Inflammatory macrophage treated with lipopolysaccharide for 1 hour (primary cell): ENCODE measurements at places on chromosomes 5 and 9.

DNA sequence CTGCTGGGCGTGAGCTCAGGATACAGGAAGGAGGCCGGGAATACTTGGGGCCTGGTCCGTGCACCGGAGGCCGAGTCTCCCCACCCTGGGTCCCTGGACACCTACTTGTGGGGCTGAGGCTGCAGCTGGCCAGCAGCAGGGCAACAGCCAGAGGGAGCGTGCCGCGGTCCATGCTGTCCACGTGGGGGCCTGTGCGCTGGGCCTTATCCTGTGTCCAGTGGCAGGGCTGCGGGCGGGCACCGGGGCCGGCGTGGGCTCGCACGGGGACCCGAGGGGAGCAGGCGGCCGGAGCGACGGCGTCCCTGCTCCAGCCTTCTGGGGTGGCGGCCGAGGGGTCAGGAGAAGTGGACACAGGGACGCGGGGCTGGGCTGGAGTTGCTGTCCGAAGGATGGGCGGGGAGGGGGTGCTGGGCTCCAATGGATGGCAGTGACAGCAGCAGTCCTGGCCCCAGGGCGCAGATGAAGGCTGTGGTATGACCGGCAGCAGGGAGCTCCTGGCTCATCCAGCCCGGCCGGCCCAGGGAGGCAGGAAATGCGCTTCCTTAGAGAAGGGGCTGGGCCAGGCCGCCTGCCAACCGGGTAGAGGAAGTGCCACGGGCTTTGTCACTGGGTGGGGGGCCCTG lies at the start of gene ENG:
ENG (minus strand) TSS at position 475 of the 623 bp plus-strand sequence; CDS start at position 172, 303 bp downstream.
- DNase-seq, result no peak

DNA sequence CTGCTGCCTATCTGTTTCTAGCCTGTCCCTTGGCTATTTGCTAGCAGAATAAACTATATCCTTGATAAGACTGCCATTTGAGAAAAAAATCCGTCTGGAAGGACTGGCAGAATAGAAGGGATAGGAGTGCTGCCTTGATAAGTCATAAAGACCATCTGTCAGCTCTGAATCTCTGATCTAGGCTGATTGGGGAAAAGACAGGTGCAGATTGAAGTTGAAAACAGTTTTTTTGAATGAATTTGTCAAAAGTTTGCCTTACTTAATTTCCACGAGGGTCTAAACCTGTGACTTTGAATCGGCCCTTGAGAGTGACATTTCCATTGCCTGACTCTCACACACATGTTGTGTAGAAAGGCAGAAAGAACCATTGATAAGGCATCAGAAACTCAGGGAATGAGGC lies 218.6 kb downstream of the MAN2A1 start:
- no peak for DNase-seq

GRCh38 chr9:135223831-135224230 lies 136.4 kb downstream of the OLFM1 start:
- no peak for DNase-seq

DNA sequence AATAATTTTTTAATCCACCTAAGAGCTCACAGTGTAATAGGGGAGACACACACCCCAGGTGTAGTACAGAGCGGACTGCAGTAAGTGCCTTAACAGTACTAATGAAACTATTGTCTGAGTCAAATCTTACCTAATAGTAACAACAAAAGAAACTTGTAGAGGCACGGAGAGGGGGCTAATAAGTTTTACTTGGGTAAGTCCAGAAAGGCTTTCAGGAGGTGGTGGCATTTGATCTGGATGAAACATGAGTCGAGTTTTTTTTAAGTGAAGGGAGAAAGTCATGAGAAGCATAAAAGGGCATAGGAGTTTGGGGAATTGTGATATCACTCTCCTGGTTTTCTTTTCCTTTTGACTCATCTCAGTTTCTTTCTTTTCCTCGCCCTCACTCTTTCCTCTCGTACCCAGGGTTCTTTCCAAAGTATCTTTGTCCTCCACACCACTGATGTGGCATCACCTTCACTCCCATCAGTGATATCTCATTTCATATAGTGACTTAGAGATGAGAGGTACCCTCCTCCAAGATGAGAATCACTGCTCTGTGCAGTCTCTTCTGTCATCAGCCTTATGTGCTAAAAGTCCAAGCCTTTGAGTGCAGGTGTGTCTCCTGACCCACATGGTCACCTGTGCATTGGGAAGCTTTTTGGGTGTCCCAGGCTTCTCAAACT lies 2.0 kb downstream of the CTNNA1 start:
- no peak for DNase-seq

DNA sequence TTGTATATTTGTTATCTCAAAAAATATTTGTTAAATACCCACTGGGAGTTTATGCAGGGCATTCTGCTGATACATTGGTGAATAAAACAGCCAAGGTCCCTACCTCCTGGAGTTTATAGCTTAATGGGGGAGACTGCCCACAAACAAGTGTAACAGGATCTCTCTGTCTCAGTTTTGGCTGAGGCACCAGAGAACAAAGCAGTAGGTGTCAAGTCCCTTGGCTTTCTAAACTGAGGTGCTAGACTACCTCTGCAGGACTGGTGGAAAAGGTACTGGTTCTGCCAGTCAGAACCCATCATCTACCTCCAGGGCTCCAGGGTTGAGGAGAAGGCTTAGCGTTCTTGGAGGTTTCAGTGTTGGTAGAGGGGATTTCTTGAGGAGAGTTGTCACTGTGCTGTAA lies 188.4 kb upstream of the ELL2 start:
- no peak for DNase-seq

DNA sequence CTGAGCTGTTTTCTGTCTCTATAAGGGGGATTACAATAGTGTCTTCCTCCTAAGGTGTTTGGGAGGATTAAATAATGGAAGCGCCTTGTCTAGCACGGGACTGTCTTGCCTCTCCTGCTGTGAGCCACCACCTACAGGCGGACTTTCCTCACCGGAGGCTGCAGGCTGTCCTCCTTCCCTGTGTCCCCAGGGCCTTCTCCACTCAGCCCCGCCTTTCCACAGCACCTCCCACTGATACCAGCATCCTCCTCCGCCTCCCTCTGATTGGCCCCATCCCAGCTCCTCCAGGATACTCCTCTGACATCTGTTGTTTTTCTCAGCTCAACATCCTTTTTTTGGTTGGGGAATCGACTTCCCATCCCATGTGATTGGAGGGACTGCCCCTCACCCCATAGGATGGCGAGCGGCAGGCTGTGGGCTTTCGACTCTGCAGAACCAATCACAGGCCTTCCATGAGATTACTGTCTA lies 851 bp upstream of the ZDHHC12 start:
- DNase-seq, result peak; percentile 62

- DNase-seq, result no peak
Observed at GRCh38 chr9:111198936-111199335, 131.1 kb downstream of the OR2K2 start.

DNA sequence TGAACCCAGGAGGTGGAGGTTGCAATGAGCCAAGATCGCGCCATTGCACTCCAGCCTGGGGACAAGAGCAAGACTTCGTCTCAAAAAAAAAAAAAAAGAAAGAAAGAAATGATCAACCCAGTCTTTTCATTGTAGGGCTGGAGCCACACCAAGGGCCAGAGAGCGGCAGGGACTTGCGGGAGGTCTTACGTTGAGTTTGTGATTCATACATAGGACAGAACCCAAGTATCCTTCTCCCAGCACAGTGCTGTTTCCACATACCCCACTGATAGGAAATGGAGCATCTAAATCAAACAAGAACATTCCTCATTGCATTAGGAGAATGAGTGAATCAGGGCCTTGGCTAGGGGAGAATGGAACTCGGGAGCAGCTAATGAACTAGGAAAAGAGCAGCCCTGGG lies 3.5 kb upstream of the TNIP1 start:
- no peak for DNase-seq

- no peak for DNase-seq
Observed at GRCh38 chr9:112774006-112774996, 23.7 kb downstream of the SNX30 start.

- no peak for DNase-seq
Observed at GRCh38 chr5:27706832-27707231, 668.4 kb upstream of the CDH9 start.

DNA sequence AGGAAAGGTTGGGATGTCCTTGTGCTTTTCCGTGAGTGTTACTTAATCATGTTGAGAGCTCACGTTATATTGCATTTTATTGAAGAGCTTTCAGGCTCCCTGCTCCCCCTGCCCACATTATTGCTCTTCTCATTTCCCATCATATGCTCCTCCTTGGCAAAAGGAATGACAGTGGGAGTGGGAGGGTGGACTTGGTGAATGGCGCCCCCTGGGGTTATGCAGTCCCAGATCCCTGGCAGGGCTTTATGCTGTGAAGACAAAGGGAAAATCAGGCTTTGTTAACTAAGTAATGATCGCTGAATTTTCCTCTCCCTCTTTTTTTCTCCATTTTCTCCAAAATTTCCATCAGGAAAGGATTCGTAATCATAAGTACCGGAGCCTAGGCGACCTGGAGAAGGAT lies 166.6 kb downstream of the SMARCA2 start:
- peak; percentile 12 for DNase-seq

- no peak for DNase-seq
Observed at GRCh38 chr5:76380346-76381066, 22.6 kb upstream of the IQGAP2 start.

- DNase-seq, result no peak
Observed at GRCh38 chr5:93477816-93478215, 103.2 kb downstream of the NR2F1-AS1 start.

- no peak for DNase-seq
Observed at GRCh38 chr9:136378170-136379002, 4.9 kb upstream of the CARD9 start.

- no peak for DNase-seq
Observed at GRCh38 chr5:33772380-33772897, 119.4 kb downstream of the ADAMTS12 start.

GRCh38 chr9:96430377-96430776 lies 12.2 kb upstream of the ZNF367 start:
- DNase-seq, result no peak

DNA sequence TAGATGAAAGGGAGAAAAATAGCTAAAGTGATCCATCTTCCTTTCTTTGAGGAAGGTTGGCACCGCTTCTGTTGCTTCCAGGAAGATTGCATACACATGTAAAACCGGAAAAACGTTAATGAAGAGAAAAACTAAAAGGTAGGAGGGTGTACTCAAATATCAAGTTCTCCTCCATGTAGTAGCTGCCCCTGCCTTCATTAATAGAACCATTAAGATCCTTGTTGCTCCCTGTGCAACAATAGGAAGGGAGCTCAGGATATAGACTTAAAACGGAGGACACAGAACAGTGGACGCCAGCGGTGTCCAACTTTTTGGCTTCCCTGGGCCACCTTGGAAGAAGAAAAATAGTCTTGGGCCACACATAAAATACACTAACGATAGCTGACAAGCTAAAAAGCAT lies 118.9 kb downstream of the TMEM174 start:
- no peak for DNase-seq

DNA sequence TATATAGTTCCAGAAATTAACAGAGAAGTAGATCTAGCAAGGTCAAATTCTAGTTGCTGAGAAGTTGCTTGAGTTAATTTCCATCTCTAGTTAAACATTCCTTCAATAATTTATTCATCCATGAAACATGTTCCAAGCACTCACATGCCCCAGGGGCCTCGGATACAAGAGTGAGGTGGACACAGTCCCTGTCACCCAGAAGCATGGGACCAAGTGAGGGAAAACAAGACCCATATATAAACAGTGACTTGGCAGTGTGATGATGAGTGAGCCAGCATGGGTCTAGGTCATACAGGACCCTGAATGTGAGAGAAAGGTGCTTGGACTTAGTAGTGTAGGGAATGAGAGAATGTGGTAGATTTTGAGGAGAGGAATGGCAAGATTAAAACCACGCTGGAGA lies 216.9 kb downstream of the TTLL11 start:
- no peak for DNase-seq

DNA sequence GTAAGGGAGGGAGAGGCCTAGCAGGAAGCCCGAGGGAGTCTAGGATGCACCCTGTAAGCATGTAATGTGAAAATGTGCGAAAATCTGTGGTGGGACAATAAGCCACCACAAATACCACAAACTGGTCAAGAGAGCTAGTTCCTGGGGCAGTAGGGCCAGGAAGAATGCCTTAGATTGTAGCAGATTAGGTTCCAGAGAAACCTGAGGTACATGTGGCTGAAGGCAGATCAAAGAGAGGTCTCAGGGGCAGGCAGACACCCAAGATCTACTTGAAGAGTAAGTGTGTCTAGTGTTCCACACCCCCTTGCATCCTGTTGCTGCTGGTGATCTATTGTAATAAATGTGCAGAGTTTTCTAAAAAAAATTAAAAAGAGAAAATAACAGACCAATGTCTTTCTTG lies 1677.3 kb upstream of the CDH6 start:
- DNase-seq, result no peak

DNA sequence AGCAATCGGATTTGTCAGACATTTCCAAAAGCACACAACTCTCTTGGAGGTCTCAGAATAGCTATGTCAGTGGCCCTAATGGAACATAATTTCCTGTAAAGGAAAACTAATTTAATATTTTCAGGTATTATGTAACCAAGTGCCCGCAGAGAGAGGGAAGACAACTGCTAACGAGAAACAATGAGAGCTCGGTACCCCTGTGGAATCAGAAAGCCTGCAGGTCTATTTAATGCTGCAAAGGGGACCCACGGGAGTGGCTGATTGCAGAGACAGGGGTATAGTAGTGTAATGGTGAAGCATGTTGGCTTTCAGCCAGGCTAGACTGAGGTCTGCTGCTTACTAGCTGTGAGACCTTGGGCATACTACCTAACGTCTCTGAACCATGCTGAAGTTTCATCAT lies 508.1 kb upstream of the BRINP1 start:
- no peak for DNase-seq

GRCh38 chr5:166845044-166845443 lies 1446.4 kb upstream of the WWC1 start:
- no peak for DNase-seq

DNA sequence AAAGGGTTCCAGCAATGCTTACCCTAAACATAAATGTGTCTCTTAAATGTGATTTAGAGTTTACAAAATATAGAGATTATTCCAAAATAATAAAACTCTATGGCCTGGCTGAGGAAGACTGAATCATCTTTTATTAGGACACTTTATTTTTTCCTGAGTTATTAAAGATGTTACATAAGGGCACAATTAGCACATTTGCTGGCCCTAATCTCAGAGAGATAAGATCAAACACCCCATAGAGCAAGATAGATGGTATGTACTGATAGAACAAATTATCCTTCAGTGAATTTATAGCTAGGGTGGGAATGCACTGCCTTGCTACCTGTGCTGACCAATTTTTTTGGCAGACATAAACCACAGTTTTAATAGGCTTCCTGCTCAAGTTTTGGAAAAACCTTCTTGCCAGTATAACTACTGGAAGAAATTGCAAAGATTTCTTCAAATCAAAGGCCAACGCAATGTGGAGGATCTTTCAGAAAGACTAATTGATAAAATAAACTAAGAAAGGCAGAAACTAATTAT lies 367.1 kb upstream of the MPDZ start:
- DNase-seq, result no peak

- DNase-seq, result peak; percentile 95
Observed at GRCh38 chr9:84371737-84372136, 31.2 kb upstream of the SLC28A3 start.

- no peak for DNase-seq
Observed at GRCh38 chr9:117768750-117769395, 64.7 kb downstream of the TLR4 start.
